ENCODE measurements at places on chromosomes 2 and 18. TPM values are rescaled to one million over a fixed set of nuclear protein-coding genes. Genes with fewer than 3 reads are reported as not detected.

The RAB27B gene
- total RNA-seq: 13.8 TPM

The GALNT13 gene
- total RNA-seq: 0.05 TPM

GRCh38 chr2:222722327-222722946 lies 51.0 kb downstream of the MOGAT1 start:
- peak; percentile 59 for DNase-seq

DNA sequence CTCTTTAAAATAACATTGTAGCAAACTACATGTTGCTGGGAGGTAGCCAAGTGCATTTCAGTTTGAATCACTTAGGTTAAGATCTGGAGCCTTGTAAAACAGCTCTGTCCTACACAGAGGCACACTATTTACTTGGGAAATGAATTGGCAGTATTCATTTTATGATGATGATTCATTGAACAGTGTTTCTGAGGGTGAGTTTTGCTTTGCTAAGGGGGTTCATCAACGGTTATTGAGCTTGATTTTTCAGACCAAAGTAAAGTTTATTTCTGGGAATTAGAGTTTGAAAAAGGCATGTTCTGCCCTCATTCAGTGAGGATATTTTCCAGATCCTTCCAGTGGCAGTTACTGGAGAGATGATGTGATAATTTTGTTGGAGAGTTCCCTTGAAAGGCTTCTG lies 55.6 kb downstream of the CCDC85A start:
- DNase-seq: peak; percentile 92

DNA sequence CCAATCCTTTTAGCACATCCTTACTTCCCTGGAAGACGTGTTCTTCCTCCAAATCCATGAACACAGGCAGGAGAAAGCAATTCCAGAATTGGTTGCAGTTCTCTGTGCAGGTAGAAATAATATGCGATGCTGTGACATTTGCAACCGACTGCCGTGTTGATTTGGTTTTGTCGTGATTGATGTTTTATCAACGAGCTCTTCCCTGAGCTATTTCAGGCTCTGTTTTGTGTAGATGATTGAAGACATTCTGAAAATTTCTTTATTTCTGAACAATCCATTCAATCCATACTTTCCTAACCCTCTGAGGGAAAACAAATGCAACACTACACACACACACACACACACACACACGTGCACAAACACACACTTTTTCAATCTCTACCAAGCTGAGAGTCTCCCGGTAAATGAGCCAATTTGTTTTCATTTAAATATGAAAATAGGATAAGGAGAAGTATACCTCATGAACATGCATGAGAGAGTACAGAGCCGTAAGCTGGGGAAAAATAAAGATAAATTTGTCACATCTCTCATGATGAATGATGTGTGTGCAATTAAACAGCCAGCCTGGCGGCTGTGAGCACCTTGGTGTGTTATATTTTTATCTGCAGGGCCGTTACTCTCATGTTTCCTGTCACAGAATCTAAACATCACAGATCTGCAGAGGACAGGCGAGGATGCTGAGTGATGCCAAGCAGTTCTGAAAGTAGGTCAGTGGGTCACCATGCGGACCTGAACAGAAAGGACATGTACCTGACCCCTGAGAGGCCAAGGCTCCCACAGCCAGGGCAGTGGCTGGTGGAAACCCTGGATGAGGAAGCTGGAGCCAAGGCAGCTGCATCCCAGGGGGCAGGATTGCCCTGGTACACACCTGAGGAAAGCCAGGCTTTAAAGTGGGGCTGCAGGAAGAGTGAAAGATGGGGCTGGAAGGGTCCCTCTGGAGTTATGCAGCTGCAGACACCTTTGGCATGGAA lies 64.8 kb downstream of the PDCL3 start:
- DNase-seq: no peak

Measured in M059J (cell line).